Activated CD8-positive, alpha-beta memory T cell treated with anti-CD3 and anti-CD28 coated beads, Interleukin-2, amount 50 U/mL, for 48 hours (primary cell): ENCODE measurements at places on chromosomes 16 and 17.
A peak's percentile ranks its signal among the peaks of the same experiment; 100 is the strongest.

- no peak for DNase-seq
These were observed 393.5 kb upstream of the SOX9 start for GRCh38 chr17:71727292-71727691.

- peak; percentile 42 for DNase-seq
These were observed 7.7 kb upstream of the TMEM92 start for GRCh38 chr17:50266384-50267073.

DNA sequence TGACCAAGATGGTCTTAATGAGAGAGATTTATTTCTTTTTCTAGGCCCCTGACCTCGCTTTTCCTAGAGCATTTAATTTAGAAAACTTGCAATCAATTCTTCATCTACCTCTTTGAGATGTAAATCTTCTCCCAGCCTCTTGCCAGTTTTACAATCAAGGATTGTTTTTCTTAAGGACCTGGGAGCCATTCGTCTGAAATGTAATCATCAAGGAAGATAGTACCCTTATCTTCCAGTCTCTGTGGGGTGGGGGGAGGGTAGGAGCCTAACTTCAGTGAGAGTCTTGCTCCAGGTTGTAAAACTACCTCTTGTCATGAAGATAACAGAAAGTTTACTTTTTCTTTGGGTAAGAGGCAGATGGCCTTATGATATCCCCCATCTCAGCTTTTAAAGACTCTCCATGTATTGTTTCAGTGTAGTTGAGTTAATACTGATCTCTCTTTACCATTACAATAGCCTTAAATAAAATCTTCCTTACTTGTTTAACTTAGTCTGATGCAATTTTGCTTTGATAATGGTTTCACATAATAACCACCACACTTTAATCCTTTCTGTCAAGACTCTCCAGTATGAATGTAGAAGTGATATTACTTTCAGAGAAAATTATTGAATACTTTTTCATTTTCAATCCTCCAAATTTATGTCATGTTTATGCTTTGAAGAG is 110.2 kb upstream of the CPHXL start:
- no peak for DNase-seq

DNA sequence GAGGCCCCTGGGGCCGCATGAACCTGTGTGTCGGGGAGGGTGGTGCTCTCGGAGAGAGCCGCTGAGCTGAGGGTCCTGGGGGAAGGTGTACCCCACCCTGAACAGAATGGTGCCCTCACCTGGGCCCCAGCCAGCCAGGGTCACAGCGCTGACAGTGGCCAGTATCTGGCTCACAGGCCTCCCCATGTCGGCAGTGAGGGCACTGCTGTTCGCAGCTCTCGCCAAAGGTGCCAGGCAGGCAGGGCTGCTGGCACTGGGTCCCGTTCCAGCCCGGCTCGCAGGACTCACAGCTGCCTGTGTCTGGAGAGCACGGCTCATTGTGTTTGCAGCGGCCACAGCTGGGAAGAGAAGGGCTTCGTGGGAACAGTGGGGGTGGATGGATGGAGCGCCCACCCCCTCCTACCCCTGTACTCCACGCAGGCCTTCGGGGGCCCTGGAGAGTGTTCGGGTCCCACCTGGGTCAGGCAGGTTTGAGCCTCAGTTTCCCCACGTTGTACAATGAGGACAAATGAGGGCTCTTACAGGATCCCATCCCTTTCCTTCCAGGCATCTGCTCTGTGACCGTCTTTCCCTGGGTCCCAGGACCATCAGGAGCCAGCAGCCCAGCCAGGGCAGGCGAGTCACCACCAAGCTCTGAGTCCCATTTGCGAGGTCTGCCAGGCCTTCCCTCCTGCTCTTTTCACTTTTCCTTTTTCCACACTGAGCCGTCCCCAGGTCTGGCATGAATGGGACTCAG is 5.0 kb downstream of the SCARF1 start:
- no peak for DNase-seq

GRCh38 chr16:81607805-81608522 is 163.4 kb downstream of the CMIP start:
- DNase-seq: no peak

- DNase-seq: no peak
These were observed 21.4 kb downstream of the UBE2O start for GRCh38 chr17:76431509-76431908.

- no peak for DNase-seq
These were observed at the start of gene HOXB8 for GRCh38 chr17:48615047-48615962. Gene HOXB8, minus strand, starts transcription at chr17:48615292. Its CDS starts 588 bp downstream, at chr17:48614704.

- no peak for DNase-seq
These were observed 134.7 kb upstream of the ELAC2 start for GRCh38 chr17:13152501-13152900.

DNA sequence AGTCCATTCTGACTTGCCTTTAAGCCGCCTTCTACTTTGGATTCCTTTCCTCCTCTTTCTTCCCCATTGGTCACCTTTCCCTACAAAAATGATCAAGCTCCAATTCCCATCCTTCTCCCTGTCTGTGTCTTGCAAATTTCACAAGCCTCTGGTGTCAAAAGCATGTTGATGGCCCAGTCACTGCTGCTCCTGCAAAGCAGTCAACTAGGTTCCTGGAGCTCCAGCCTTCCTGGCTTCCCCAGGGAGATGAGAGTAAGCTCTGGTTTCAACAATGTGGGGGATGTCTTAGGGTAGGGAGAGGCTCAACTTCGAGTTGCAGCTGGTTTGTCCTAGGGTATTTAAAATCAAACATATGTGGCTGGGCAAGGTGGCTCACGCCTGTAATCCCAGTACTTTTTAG is 36.1 kb upstream of the HELZ start:
- no peak for DNase-seq

DNA sequence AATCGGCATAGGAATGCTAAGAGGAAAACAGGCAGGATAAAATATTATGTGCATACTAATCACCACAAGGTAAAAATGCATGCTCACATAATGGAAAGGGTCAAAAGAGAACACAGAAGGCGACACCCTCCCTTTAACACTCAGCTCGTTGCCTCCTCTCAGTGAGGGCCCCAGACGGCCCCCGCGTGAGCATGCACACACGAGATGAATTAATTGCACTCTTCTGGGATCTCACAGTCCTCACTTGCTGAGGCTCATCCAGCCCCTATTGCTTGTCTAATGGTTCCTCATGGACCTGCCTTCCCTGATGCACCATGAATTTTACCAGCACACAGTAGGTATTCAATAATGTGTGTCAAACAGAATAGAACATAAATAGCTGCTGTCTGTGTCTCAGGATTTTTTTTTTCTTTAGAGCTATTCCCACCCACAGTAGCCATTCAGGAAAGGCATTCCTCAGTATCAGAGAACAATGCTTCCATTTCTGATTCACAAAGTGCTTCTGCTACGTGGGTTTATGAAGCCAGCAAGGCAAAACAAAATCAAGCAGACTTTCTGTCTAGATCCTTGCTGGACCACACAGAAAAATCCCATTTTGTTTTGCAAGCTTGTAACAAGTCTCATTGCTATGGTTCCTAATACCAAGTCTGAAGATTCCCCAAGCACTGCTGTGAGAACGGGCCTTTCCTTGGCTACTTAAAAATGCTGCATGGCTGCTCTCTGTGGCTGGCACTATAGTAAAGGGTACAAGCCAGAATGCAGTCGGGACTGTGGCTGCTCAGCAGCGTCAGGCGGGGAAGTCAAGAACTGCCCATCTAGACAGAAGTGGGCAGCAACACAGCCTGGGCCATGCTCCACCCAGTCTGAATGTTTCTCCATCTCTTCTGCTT is 43.6 kb downstream of the TOM1L2 start:
- DNase-seq: no peak

- no peak for DNase-seq
These were observed 12.7 kb upstream of the PABPN1L start for GRCh38 chr16:88878967-88879787.

DNA sequence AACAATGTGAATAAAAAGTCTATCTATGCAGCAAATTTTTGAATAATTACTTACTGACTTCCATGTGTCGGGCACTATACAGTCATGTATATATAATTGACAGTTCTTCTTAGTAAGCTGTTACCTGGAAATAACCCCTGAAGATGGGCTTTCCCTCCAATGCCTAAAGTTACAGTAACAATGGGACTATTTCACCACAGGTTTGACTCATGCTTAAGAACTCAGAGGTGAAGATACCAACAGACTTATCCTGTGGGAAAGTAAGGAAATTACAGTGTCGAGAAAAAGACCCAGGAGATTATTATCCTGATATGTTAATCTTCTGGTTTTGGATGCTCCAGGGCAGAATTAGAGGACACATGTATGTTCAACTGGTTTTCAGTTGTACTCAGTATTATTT is 601.5 kb upstream of the SOX9 start:
- DNase-seq: no peak

- no peak for DNase-seq
These were observed 5.8 kb downstream of the PMFBP1 start for GRCh38 chr16:72166151-72166550.

DNA sequence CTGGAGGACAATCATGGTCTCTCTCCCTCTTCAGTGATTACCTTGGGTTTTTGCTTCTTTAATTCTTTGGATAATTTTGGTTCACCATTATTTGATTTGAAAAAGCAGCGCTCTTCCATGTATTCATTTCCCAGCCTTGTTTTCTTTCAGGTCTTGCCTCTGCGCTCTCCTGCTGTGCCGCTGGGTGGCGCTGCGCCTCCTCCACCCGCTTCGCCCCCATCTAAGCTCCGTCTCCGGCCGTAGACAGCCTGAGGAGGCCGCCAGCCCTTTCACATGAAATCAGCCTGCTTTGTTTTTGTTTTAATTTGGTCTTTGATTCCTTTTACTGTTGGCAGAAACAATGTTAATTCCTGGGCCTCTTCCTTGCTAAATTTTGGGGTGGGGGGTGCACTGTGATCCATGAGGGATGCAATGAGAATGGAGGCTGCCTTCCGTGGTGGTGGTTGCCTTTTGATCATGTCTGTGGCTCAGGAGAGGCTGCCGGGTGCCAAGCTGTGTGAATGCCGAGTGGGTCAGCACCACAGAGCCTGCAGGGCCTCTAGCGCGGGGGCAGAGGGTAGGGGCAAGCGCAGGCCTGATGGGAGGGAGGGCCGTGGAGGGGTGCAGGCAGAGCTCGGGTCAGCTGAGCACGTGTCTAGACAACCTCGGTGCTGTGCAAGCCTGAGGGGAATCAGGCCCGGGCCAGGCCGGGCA is 64.1 kb downstream of the PLD6 start:
- DNase-seq: peak; percentile 73

GRCh38 chr17:44768505-44769142 is 9.8 kb downstream of the ADAM11 start:
- no peak for DNase-seq

DNA sequence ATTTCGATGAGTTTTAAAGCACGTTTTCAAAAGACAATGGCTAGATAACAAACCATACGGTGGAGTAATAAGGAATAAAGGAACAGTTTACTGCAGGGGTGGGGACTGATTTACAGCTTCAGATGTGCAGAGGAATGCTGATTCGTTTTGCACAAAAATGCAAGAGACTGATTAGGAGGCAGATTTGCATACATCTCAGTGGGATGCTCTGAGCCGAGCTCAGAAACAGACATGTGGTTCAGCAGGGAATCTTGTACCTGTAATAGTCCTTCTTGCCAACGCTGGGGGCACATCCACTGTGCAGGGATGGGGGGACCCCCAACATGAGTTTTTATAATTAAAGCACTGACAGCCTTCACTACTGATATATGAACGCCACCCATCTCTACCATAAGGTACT is 308.0 kb downstream of the GRIN2A start:
- no peak for DNase-seq

- DNase-seq: no peak
These were observed 60.6 kb upstream of the KIFC3 start for GRCh38 chr16:57862698-57863433.

GRCh38 chr16:69017036-69017783 is 88.2 kb upstream of the HAS3 start:
- DNase-seq: no peak

- DNase-seq: no peak
These were observed 8.1 kb downstream of the ARHGAP23 start for GRCh38 chr17:38436386-38436785.

DNA sequence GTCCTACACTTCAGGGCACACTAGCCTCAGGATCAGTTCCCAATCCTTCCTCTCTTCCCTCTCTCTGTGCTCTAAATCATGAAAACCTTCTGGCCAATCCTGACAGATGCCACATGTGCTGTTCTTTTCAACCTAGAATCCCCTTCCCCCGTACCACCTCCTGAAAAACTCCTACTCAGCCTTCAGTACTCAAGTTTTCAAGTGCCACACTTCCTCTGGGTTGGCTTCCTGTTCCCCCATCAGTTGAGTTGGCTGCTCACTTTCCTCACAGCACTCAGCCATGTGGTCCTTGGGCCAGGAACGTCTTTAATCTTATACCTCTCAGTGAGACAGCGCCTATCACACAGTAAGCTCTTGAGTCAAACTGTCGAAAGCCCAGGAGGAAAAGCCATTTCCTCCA is 3.3 kb downstream of the ASPHD1 start:
- DNase-seq: no peak

GRCh38 chr16:11796227-11797165 is 562 bp downstream of the ZC3H7A start:
- DNase-seq: peak; percentile 66

GRCh38 chr16:54506741-54507500 is 220.3 kb upstream of the IRX3 start:
- no peak for DNase-seq

- DNase-seq: no peak
These were observed 12.0 kb downstream of the HOXB4 start for GRCh38 chr17:48565925-48566710.

DNA sequence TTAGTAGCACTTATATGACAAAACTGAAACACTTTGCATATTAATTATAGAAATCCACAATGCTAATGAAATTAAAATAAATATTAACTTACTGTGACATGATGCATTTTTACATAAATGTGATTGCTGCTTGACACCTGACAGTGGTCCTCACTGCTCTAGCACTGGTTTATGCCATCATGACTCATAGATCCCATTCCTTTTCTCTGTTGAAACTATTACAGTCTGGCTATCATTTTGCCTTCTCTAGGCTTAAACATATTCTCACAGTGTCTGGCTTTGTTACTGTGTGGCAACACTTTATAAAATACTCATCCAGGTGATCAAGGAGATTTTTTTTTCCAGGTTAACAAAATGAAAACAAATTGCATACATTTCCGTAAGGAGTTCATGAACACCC is 108.0 kb downstream of the MRTFB start:
- DNase-seq: no peak

DNA sequence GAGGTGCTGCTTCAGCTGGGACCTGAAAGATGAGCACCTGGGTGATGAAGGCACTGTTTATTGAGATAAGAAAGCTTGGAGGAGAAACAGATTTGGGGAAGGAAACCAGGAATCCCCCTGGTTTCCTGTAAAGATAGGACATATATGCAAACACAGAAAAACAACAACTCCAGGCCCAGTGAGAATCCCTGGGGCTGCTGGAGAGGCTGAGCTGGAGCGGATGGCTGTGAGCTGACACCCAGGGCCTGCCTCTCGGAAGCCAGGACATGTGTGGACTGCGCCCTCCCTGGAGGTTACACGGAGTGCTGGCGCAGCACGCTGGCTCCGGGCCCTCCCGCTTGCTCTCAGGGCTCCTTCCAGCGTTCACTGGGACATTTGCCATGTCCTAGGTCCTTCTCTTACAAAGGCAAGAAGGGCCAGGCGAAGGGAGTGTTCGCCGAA is 57.5 kb downstream of the CYB5B start:
- DNase-seq: peak; percentile 37

- no peak for DNase-seq
These were observed 77.5 kb downstream of the GNAO1 start for GRCh38 chr16:56268799-56269198.
